ENCODE measurements at places on chromosomes 3 and 15.
A peak's percentile ranks its signal among the peaks of the same experiment; 100 is the strongest.

GRCh38 chr3:16820485-16820884 lies 64.3 kb upstream of the PLCL2 start:
- DNase-seq = no peak

DNA sequence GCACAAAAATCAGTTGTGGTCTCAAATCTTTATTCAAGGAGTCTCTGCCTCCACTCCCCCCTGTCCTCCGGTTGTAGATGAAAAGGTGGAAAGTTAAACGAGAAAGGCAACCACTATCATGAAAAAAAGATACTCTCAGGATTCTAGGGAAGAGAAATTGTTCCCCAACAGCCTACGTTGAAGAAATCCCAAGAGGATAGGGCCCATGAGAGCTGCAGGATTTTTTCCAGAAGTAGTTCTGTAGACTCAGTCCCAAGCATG lies 14.3 kb downstream of the ZIC1 start:
- no peak for DNase-seq

GRCh38 chr3:108461661-108462111 lies 48.7 kb downstream of the MYH15 start:
- no peak for DNase-seq

DNA sequence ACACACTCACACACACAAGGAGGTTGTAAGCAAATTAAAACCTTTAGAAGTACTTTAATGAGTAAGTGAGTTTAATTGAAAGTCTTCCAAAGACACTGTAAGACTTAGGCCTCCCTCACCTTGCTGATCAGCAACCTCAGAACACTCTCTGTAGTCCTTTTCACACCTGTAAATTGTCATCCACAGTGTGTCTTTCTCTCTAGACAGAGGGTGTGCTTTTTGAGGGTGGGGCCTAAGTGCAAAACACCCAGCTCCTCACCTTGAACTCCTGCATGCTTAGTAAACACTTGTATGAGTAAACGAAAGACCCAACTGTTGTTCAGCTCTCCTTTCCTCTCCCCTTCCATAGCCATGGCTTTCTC lies 183.2 kb upstream of the IL12A start:
- no peak for DNase-seq

DNA sequence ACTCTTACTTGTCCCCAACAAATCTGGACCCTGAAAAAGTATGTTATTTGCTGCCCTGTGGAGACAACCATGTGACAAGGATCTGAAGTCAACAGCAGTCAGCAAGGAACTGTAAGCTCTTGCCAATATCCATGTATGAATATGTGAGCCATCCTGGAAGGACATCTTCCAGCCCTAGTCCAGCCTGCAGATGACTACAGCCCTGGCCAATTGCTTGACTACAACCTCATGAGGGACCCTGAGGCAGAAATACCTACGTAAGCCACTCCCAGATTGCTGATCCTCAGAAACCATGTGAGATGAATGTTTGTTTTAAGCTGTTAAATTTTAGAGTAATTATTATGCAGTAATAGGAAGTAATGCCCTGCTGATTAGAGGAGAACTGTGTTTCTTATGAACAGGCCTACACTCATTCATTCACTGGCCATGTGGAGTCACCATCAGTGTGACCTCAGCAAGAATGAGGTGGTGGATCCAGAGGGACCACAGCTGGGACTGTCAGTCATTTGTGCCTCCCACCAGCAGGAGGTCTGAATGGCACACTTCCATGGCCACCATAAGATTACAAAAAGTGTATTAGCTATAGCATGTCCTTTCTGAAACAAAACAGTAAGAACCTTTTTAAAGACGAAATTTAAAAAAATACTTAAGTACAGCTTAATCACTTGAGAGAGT lies 92.6 kb downstream of the TFDP2 start:
- no peak for DNase-seq

- DNase-seq = no peak
These were observed 208.3 kb downstream of the TBC1D2B start for GRCh38 chr15:77869021-77869895.

DNA sequence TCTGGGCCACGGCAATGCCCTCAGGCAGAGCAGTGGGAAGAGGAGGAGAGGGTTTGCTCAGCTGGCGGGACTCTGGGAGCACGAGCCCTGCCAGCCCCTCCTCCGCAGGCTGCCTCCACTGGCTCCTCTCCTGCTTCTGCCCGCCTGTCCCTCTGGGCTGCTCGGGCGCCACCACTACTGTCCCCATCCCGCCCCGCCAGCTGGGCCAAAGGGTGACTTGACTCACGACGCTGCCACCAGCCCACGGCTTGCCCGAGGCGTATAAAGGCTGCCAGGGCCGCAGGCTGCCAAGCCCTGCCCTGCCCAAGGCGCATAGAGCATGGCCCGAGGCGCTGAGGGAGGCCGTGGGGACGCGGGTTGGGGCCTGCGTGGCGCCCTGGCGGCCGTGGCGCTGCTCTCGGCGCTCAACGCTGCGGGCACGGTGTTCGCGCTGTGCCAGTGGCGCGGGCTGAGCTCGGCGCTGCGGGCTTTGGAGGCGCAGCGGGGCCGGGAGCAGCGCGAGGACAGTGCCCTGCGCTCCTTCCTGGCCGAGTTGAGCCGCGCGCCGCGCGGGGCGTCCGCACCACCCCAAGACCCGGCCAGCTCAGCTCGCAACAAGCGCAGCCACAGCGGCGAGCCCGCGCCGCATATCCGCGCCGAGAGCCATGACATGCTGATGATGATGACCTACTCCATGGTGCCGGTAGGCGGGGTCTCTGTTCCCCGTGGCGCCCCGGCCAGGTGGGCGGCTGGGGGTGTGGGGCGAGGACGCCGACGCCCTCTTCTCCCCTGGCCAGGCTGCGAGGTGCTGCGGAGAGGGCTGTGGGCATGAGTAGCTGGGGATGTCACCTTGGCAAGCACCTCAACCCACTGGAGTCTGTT lies at the start of gene GLDN:
Gene GLDN (plus strand): TSS at position 290 of the 861 bp plus-strand sequence. CDS start 30 bp downstream, at position 320.
- no peak for DNase-seq

DNA sequence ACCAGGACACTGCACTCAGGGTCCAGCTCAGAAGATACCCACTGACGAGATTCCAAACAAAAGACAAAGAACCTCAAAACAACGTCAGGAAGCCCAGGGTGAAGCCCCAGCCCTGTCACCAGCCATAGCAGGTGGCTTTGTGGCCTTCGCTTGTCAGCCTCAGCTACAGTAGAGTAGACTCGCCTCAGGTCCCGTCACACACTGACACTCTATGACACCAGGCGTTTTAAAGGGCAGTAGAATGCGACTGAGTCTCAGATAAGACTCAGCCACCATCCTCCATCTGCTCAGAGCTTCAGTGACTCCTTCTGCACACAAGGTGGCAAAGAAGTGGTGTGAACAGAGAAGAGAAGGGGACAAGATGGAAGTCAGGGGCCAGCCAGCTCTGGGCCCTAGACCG lies 12.8 kb downstream of the RBPMS2 start:
- DNase-seq = no peak

- DNase-seq = no peak
These were observed 210.2 kb downstream of the ADAMTS17 start for GRCh38 chr15:100131321-100132224.

GRCh38 chr3:5304789-5305683 lies 117.5 kb downstream of the EDEM1 start:
- no peak for DNase-seq

DNA sequence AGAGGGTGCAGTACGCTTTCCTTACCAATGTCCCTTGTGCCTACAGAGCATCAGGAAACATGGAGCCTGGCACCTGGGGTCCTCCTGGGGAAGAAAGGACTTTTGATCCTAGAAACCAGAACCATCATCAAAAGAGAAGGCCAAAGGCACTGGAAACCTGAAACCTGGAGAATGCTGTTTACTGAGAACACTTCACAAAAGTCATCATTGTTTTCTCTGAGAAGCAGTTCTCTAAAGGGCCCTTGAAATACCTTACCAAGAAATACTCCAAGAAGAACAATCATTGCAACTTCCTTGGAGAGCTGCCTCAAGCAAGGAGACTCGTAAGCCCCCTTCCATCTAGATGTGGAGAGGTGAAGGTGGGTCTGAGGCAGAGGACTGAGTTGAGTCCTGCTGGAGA lies 66.0 kb downstream of the TLE3 start:
- no peak for DNase-seq

DNA sequence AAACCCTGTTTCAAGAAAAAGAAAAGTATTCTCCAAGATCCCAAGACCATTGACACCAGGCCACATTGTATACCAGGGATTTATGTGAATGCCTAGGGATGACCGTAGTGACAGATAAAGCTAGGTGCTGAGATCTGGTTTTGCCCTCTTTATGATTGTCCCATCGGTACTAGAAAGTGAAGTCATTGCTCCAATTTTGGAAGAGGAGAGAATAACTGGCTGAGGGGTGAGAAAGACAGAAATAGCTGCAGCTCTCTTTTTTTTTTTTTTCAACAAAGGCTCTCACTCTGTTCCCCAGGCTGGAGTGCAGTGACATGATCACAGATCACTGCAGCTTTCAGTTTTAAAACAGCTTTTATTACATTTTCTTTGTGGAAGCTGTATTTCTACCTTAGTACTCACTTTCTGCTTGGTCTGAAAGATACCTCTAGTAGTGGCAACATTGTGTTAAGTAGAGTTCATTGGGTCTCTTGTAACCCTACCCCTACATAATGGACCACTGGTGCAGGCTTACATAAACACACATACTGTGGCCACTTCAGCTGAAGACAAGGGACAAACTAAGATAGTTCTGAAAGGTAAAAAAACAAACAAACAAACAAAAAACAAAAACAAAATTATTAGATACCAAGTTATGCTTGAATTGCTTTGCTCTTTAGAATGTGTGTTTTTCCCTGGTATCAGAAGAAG lies 18.0 kb downstream of the ZSCAN29 start:
- DNase-seq = no peak

DNA sequence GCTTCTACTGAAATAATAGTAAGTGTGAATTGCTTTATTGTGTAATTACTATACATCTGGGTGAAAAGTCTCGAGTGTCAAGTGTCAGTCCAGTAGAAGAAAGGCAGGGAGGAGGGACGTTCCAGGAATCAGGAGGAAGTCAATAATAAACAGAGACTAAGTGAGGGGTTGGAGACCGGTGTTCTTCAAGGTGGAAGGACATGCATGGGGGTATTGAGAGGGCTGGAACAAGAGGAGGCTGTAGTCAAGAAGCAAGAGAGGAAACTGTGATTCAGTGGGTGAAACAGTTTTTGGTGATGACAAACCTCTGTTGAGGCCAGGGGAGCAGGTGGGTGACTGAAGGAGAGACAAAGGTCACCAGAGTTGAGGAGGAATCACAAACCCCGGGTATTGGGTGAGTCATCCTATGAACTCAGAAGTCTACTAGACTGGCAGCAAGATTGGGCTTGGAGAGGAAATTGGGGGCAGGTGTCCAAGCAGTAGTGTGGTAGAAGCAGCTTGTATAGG lies 11.6 kb upstream of the SCAMP5 start:
- no peak for DNase-seq

DNA sequence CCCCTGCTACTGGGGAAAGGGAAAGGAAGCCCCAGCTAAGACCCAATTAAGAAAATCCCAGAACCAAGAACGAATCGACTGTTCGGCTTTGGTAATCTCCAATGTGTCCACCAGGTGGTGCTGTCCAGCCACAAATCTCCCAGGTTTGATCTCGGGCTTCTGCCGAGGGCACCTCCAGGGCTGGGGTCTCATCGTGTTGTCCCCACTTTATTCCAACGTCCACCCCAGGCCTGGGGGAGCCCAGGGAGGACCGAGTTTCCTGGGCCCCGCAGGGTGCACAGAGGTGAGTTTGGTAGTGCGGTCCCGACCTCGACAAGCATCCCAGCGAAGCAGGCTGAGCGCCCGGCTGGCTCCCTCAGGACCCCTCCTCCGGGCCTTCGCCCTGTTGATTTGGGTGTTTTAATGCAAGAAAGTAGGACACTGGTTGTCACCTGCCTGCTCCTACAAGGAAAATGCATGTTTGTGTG lies 185.1 kb downstream of the GOLGA6L6 start:
- peak; percentile 71 for DNase-seq

DNA sequence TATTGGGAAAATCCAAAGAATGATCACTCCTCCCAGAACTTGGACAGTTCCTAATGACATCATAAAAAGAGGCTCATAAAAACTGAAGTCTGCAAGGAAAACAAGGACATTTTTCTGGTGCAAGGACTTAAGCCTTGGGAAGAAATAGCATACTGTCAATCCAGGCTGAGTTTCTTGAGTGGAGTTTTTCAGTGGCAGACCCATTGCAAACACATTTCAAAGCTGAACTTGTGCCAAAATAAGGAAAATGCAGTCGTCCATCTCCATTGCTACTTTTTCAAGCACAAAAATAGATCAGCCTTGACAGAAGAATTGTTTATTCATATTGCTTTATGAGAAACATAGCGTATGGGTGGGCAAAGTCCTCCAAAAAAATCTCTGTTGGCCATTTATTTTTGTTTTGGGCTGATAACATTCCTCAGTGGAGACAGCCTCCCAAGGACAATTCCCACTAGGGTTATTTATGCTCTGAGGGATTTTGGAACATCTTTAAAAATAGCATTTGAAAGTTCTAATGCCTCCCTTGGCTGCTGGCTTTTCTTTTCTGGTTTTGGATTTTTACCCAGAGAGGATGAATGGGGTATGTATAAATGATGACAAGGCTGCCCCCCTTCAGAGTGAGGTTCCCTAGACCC lies 220.0 kb downstream of the CADPS start:
- no peak for DNase-seq

DNA sequence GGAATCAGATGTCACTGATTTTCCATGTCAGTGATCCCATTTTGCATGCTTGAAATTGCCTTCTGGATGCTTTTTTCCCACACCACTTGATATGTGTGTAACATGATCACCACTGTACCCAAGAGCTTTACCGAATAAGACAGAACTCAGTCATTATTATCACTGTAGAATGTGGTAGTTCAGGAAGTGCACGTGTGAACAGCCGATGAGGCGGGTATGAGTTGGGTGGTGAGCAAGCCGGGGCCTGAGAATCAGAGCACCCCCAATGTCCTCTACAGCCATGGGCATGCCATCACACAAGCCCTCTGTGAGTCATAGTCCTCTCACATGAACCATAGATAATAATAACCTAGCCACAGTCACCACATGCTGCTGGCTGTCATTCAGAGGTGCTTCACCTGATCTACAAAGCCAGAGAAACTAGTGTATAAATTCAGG lies 470.8 kb downstream of the SOX2 start:
- no peak for DNase-seq

DNA sequence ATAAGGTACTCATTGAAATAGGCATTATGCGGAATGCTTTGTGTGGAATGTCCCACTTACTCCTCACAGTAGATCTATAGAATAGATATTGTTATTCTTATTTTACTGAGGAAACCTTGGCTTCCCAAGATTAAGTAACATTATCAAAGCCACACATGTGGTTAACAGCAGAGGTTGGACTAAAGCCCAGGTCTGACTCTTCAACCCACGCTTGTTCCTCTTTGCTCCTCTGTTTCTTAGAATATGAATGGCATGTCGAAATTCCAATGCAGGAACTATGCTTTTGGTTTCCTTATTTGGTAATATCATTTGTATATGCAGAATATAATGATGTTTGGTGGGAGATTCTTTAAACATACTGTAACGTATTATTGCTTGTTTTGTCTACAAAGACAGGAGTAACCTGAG lies 818.8 kb upstream of the LMCD1 start:
- DNase-seq = no peak

GRCh38 chr3:136751316-136752171 lies 634 bp downstream of the STAG1 start:
- DNase-seq = peak; percentile 81

GRCh38 chr3:172106989-172107388 lies 67.6 kb downstream of the FNDC3B start:
- DNase-seq = peak; percentile 54
